ENCODE measurements at places on chromosomes 3 and 15. TPM values are rescaled to one million over a fixed set of nuclear protein-coding genes. Genes with fewer than 3 reads are reported as not detected.

DNA sequence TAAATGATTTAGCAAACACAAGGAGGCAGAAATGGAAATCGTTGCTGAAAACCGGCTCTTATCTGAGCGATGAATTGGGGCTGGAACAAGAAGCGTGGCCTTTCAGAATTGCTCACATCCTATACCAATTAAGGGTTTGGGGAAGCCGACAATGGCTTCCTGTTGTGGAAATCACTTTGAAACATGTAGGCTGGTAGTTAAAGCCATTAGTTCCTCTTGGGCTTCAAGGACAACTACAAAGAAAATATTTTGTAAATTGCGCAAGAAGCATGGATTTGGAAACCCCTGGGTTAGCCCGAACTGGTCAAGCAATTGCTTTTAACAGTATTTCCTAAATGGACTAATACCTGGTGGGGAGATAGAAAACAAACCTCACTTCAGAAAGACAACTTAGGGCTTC lies 182.4 kb downstream of the ADAMTS9 start:
- no peaks in the 10 kb centered on the region for H3K4me1 ChIP-seq
- no peaks in the 10 kb centered on the region for H3K27me3 ChIP-seq
- no peaks in the 10 kb centered on the region for H3K36me3 ChIP-seq

DNA sequence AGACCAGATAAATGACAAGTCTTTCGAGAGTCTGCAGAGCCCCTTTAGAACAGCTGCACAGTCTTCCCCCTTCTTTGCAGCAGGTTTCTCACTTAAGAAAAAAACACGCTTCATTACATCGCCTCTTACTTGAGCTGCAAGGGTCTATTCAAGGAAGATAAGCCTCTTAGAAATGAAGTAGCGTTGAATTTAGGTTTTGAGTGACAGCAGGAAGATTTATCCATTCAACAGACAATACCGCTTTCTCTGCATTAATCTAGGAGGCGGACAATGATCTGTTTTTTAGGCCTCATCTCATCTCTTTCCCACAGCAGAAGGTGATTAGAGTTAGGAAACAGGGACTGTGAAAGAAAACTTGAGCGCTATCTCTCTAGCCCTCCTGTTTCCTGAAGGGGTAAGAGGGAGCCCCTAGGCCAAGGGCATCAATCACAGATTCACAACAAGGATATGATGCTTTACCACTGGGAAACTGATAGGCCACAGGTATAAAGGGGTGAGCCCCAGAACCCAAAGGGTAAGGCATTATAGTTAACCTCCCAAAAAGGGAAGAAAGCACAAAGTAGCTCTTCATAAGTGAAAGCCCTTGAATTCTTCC lies 84.3 kb downstream of the MECOM start:
- H3K4me1 ChIP-seq, result peaks cover 7% of the 10 kb centered on the region
- DNase-seq, result no peak
- H3K27me3 ChIP-seq, result no peaks in the 10 kb centered on the region
- no peak overlapping the region for H3K4me3 ChIP-seq

DNA sequence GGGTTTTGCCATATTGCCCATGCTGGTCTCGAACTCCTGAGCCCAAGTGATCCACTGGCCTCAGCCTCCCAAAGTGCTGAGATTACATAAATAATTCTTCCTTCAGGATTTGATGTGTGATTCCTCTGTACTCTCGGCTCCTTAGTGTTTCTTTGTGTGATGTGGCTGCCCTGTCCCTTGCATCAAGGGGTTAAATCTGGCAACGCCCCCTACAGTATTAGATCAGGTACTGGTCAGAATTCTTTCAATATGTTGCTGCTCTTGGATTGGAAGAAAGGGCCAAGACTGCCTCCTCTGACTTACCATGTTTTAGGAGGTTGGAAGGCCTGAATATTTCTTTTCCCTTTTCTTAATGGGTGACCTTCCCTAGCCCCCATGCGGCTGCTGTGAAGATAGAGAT lies 390.6 kb upstream of the WNT5A start:
- H3K4me1 ChIP-seq, result peaks cover 4% of the 10 kb centered on the region
- H3K36me3 ChIP-seq, result no peaks in the 10 kb centered on the region
- H3K27ac ChIP-seq, result no peak overlapping the region
- H3K4me3 ChIP-seq, result no peak overlapping the region
- no peak for DNase-seq

- H3K27me3 ChIP-seq, result no peaks in the 10 kb centered on the region
- peaks cover 2% of the 10 kb centered on the region for H3K4me1 ChIP-seq
- H3K27ac ChIP-seq, result no peak overlapping the region
- H3K36me3 ChIP-seq, result no peaks in the 10 kb centered on the region
- DNase-seq, result peak; percentile 60
- H3K4me3 ChIP-seq, result no peak overlapping the region
Observed at GRCh38 chr3:48997714-48998637, 7.9 kb downstream of the P4HTM start.

DNA sequence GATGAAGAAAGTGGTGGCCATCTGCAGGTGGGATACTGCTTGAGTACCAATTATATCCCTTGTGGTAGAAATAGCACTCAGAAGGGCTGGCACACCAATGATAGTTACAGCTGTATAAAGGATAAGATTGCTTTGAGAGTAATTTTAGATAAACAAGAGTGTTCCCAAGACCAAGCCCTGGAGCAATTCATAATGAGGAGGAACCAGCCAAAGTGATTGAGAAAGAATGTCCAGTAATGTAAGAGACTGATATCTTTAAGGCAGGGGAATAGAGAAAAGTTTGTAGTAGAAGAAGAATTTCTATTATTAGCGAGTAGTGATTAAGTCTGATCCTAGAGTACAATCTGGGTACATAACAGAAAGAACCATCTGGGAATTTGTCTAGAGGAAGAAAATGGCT lies 945.1 kb downstream of the OTOL1 start:
- no peak for DNase-seq
- no peak overlapping the region for H3K4me3 ChIP-seq

DNA sequence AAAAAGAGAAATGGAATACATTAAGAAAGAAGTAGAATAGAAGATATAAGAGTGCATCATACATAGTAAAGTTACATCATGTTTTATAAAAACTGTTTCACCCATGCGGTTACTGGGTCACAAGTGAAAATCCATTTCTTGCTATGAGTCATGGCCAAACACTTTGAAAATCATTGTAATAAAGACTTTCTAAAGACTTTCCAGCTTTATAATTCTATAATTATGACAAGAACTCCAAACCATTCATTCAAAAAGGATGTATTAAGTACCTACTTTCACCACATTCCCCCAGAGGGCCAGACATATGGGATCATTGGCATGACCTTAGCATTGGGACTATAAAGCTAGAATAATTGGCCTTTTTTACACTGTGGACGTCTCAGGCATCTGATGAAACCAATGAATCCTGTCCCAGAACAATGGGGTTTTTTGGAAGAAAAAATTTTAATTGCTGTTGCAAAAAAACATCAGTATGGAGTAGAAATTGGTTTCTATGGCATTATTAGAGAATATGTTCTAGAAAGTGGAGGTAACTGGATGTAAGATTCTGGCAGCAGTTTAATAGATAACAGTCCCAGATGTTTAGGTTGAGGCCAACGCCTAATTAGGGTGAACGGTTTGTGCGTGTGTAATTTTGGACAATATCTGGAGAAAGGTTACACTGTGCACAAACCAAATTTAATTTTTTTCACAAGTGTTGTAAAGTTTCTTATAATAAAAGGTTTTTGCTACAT lies 3.3 kb upstream of the SKIC8 start:
- H3K4me1 ChIP-seq, result no peaks in the 10 kb centered on the region
- no peak overlapping the region for H3K4me3 ChIP-seq

DNA sequence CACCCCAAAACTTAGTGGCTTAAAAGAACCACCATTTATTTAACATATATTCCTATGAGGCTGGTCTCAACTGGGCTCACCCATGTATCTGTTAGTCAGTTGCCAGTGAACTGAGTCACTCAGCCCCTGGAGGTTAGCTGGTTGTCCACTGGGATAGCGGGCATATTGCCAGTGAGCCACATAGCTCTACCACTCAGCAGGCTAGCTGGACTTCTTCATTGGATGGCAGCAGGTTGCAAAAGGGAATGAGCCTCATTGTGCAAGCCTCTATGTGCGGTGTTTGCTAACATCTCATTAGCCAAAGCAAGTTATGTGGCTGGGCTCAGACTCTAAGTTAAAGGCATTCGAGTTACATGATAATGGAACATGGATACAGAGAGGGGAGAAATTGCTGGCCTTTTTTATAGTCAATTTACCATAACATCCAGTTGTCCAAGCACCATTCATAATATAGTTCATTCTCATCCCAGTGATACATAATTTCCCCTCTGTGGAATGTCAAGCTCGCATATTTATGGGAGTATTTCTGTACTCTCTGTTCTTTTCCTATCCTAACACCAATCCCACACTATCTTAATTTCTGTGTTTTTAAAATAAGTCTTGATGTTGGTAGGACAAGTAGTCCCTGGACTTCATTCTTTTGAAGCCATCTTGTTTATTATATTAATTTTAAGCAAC lies 8.7 kb downstream of the BTD start:
- H3K4me3 ChIP-seq, result no peak overlapping the region
- no peaks in the 10 kb centered on the region for H3K4me1 ChIP-seq
- no peak overlapping the region for H3K27ac ChIP-seq
- H3K36me3 ChIP-seq, result no peaks in the 10 kb centered on the region
- DNase-seq, result no peak
- H3K27me3 ChIP-seq, result no peaks in the 10 kb centered on the region

DNA sequence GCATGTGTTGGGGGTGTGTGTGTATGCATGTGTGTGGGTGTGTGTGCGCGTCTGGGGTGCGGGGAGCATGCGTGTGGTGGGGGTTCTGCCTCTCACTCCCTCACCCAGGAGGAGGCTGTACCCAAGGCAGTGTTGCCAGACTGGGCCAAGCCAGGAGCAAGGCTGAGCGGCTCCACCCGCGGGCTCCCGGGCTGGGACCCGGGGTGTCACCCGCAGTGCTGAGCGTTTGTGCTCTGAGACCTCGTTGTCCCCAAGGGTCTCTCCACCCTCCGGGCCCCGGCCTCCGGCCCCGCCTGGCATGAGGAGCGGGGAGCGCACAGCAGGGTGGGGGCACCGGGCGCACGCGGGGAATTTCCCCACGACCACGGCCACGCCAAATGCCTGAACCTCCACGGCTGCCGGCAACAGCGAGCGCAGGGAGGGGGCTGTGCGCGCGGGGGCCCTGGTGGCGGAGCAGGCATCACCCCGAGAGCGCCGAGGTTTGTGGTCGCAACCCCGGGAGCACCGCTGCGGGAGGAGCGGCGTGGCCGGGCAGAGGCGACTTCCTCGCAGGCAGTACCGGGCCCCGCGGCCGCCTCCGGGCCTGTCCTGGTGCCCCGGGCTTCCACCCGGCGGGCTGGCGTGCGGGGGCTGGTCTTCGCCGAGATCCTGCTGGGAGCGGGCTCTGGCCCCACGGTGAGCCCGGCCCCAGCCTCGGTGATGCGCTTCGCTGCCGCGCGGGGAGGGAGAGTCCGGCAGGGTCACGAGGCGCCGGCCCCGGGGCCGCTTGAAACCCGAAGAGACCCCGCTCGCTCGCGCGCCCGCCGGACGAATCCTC lies 7.4 kb upstream of the OCA2 start:
- peaks cover 2% of the 10 kb centered on the region for H3K4me1 ChIP-seq
- peaks cover 16% of the 10 kb centered on the region for H3K27me3 ChIP-seq
- peaks cover 3% of the 10 kb centered on the region for H3K36me3 ChIP-seq
- peak overlapping the region; percentile 15 for H3K4me3 ChIP-seq

The GXYLT2 gene
- 46.8 TPM for total RNA-seq

- H3K4me1 ChIP-seq, result no peaks in the 10 kb centered on the region
- H3K4me3 ChIP-seq, result no peak overlapping the region
- H3K36me3 ChIP-seq, result no peaks in the 10 kb centered on the region
- no peak overlapping the region for H3K27ac ChIP-seq
Observed at GRCh38 chr3:50430950-50431435, 71.7 kb upstream of the TMEM115 start.

The ACTRT3 gene
- total RNA-seq, result 3.0 TPM

- peaks cover 8% of the 10 kb centered on the region for H3K4me1 ChIP-seq
- peak overlapping the region; percentile 52 for H3K27ac ChIP-seq
- no peak overlapping the region for H3K4me3 ChIP-seq
- H3K36me3 ChIP-seq, result no peaks in the 10 kb centered on the region
- no peaks in the 10 kb centered on the region for H3K27me3 ChIP-seq
Observed at GRCh38 chr3:64888840-64889392, 201.1 kb upstream of the ADAMTS9 start.

- peaks cover 56% of the 10 kb centered on the region for H3K36me3 ChIP-seq
- no peaks in the 10 kb centered on the region for H3K27me3 ChIP-seq
- no peak for DNase-seq
- H3K4me3 ChIP-seq, result no peak overlapping the region
- no peak overlapping the region for H3K27ac ChIP-seq
Observed at GRCh38 chr15:25054943-25055342, 100.2 kb downstream of the SNRPN start.

GRCh38 chr3:16382845-16383244 lies 117.8 kb downstream of the OXNAD1 start:
- peaks cover 5% of the 10 kb centered on the region for H3K36me3 ChIP-seq
- H3K4me3 ChIP-seq, result no peak overlapping the region
- DNase-seq, result no peak
- H3K4me1 ChIP-seq, result peaks cover 6% of the 10 kb centered on the region

- DNase-seq, result no peak
- no peak overlapping the region for H3K27ac ChIP-seq
- no peaks in the 10 kb centered on the region for H3K4me1 ChIP-seq
Observed at GRCh38 chr15:55638764-55639163, 50.6 kb upstream of the PYGO1 start.

DNA sequence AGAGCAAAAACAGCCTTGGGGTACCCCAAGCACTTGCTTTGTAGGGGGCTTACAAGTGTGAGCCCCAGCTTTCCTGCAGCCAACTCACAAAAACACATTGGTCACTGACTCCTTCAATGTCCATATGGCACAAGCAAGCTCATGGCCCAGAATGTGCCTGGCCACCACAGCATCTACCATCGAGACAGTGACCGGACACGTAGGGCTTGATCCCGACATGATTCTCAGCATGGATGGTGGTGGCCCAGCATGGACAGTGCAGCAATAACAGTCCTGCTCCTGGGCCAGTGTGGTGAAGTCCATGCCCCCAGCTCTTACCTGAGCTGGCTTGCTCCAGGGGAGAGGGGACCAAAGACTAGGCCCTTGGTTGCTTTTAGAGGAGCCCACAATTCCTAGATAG lies 6.0 kb downstream of the UNC45A start:
- peaks cover 29% of the 10 kb centered on the region for H3K36me3 ChIP-seq
- DNase-seq, result no peak
- H3K4me1 ChIP-seq, result no peaks in the 10 kb centered on the region
- H3K27ac ChIP-seq, result no peak overlapping the region

The ARGFX gene
- not detected for total RNA-seq

The CFAP91 gene
- total RNA-seq, result 18.7 TPM

DNA sequence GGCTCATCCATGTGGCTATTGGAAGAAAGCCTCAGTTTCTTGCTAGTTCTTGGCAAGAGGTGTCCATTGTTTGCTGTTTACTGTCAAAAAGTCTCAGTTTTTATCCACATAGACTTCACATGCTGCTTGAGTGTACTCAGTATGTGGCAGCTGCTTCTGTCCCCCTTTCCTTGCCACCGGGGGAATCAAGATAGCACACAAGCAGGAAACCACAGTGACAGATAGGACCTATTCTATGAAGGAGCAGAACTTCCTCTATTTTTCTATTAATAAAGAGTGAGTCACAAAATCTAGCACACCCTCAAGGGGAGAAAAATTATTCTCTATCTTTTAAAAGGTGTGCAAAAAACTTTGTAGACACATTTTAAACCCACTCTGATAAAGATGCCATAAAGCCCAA lies 121.4 kb upstream of the GMNC start:
- no peaks in the 10 kb centered on the region for H3K27me3 ChIP-seq
- H3K27ac ChIP-seq, result no peak overlapping the region
- no peaks in the 10 kb centered on the region for H3K4me1 ChIP-seq
- DNase-seq, result no peak
- H3K36me3 ChIP-seq, result no peaks in the 10 kb centered on the region
- no peak overlapping the region for H3K4me3 ChIP-seq

The SEMA3B gene
- total RNA-seq, result 95.7 TPM

All from lung (tissue), 17 donors.